ENCODE measurements at places on chromosomes 2 and 18.

DNA sequence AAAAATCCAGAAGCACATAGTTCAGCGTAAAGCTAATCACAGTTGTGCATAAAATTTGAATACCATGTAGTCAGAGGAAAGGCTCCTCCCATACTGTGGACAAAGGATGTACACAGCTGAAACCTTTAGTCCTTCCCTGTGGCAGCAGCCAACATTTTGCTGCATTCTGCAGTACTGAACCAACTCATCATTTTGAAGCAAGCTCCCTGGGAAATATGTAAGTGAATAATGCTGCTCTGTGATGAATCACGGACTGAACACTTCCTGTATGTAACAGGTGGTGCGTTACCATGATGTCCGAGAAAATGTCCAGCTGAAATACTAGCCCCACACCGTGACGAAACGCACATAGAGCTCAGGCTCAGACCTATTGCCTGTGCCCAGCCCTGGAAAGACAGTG is 421.1 kb upstream of the RAB12 start:
- DNase-seq = no peak

DNA sequence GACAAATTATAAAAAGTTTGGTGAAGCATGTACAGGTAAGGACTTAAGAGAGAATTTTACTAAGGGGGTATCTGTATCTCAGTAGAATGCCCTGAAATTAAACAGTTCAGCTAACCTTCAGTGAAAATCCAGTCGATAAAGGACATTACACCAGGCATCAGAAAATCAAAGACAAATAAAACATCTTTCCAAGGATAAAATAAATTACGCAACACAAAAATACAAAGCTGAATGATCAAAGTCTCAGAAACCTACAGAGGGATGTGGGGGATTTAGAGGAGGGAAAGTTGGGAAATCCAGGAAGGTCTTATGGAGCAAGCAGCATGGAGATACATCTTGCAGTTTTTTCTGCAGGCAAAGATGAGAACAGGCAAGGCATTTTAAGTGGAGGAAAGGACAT is 384.1 kb downstream of the TNS1 start:
- DNase-seq = no peak

DNA sequence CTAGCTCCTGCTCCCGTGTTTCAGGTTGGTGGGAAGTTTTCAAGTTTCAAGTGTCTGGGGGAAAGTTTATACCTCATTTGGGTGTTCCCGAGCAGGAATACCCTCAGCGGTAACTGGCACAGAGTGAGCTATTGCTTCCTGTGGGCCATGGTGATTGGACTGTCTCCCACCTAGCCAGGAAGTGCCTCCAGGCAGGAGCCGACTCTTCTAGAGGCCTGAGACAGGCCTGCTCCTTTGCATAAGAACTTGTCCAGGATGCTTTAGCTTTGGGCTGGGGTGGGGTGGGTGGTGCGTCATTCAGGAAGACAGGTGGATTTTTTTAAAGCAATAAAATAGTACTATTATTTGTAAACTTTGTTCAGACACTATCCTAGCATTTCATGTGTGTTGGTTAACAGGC is 23.5 kb upstream of the DNMT3A start:
- DNase-seq = no peak

GRCh38 chr2:233433794-233434193 is 79.5 kb downstream of the DGKD start:
- no peak for DNase-seq

DNA sequence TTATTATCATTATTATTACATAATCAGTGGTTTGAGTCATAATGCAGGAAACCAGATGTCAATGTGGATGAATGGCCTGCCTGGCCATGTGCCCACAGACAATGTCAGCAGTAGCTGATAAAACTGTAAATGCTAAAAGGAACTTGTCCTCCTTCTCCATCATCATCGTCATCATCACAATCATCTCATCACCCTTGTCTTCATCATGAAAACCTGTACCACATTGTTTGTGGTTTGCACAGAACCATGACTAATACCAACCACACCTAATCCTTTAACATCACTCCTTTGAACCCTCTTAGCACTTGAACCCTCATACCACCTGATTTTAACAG is 96.0 kb downstream of the HNMT start:
- no peak for DNase-seq

- no peak for DNase-seq
Measured at GRCh38 chr2:216478151-216478550, 20.5 kb upstream of the RPL37A start.

- DNase-seq = no peak
Measured at GRCh38 chr2:191710411-191710900, 32.5 kb downstream of the NABP1 start.

All from right renal cortex interstitium (tissue), 3 donors.